ENCODE measurements at places on chromosomes 2 and 18.

- no peak for DNase-seq
Measured at GRCh38 chr2:109193807-109194619, 65.0 kb downstream of the SH3RF3 start.

- no peak for DNase-seq
Measured at GRCh38 chr2:128069769-128070168, 21.2 kb upstream of the UGGT1 start.

DNA sequence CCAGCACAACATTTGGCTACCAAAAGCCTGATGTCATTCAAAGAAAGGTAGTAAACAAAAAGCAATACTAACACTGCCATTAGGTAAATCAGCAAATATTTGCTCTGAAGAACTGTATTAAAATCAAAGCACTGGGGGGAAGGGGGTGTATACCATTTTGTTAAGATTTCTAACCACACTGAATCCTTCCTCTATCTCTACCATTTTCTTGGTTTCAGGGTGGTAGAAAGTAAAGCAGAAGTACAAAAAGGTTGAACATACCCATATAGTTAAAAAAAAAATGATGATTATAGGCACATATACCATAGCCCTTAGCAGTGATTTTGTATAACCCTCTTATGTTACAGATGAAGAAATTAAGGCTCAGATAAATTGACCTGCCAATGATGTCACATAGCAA is 437.6 kb downstream of the ZEB2 start:
- DNase-seq = no peak

DNA sequence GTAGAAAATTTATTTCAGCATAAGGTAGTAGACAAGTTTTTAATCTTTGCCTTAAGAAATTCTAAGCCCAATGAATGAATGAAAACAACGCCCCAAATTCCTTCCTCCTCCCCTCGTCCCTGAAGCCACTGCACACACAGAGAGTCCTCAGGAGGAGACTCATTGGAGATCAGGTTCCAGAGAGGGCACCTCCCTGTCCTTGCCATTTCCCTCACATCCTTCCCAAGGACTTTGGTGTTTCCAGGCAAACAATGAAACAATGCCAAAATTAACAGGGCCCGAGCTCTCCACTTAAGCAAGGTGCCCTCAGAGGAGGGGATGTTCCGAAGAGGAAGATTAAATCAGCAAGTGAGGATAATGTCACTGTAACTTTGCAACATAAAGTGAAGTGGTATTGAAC is 240.7 kb downstream of the DCDC2C start:
- DNase-seq = no peak

DNA sequence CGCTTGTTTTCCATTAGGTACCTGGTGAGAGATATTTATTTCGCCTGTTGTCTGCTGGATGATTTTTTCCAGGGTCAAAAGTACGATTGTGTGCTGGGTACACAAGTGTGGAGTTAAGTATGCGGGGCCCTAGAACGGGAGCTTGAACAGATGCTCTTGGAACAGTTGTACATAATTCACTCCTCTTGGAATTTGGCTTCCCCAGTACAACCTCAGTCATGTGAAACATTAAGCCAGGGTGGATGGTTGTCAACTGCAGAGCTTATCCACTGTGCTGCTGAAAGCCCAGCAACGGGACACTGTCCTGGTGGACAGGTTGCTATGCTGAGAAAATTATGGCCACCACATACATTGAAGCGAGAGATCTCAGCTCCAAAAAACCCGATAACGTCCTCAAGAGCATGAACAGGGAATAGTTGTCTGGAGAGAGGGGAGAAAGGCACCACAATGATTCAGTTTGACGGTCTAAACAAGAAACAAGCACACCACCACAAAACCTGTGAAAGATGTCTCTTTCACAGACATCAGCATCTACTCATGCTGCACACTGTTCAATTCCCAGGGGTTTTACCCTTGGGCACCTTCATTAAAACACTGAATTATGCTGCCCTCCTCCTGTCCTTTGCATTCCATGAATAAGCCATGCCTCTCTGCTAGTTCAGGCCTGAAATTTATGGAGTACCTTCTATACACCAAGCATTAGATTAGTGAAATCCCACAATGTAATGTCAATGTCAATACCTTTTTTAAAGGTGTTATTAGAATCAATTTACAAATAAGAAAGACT is 176.8 kb upstream of the TRIB2 start:
- no peak for DNase-seq

- no peak for DNase-seq
Measured at GRCh38 chr2:109217362-109218086, 88.5 kb downstream of the SH3RF3 start.

GRCh38 chr2:47152803-47153202 is 2.3 kb downstream of the STPG4 start:
- DNase-seq = no peak

DNA sequence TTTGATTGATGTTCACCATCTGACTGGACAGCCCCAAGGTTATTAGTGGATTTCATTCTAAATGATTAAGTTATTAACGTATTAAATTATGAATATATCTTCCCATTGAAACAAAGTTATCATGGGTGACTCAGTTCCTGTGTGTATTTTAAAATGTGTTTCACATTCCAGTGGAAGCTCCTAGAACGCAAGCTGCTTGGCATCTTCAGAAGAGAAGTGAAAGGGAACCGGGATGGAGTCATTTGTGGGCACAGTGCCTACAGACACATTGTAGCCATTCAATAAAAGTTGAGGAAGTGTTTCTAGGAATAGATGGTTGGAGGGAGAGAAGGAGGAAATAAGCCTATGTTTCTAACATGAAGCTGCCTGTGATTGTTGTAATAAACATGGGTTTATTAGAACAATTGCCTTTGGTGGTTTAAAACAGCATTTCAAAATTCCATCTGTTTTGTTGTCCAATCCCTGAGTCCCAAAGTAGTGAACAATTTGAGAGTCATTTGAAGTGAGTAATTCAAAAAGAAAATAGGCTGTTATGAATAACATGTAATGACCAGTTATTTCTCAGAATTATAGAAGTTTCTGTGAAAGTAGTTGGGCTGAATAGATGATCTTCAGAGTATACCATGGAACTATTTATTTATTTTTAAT is 143.5 kb downstream of the PKP4 start:
- no peak for DNase-seq

- no peak for DNase-seq
Measured at GRCh38 chr18:23573626-23574431, 12.5 kb downstream of the NPC1 start.

DNA sequence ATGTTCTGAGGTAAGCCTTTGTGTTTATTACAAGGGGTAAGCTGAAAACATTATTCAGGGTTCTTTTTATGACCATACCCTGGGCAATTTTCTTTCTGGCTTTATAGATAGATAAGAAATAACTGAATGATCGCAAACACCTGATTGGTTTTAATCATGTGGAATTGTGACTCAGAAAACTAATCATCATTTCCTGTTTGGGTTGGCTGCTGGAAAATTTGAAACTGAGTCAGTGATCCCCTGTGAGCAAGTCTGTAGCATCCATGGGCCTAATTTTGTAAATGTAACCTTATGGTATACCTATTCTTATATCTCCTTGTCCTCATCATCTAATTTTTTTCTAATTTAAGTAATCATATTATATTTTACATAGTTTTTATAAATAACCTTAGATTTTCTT is 34.3 kb downstream of the CCDC68 start:
- DNase-seq = no peak

- peak; percentile 5 for DNase-seq
Measured at GRCh38 chr2:131125195-131125757, 20.1 kb downstream of the PLEKHB2 start.

DNA sequence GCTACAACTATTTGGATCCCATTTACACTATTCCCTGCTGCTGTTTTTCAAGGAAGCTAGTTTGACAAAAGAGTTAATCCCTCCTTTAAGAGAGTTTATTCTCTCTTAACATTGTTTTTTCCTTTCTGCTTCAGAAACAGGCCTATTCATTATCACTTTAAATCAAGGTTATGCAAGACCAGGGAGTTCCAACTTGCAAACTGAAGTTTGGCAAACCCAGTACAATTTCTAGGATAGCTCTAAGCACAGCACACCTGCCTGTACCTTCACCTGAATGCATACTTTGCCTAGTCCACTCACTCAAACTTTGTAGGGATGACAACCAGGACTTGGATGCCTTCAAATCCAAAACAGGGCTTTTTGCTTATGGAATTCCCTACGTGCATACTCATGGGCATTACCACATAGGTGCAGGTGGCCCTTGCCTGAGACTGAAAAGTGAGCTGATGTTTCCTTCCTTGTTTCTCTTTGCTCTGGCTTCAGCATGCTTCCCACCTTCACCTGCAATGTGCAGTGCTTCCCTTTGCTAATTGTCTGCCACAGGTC is 193.8 kb upstream of the MMADHC start:
- no peak for DNase-seq

GRCh38 chr18:3998698-3999333 is 456.3 kb downstream of the DLGAP1 start:
- peak; percentile 2 for DNase-seq

GRCh38 chr2:146873646-146874259 is 971.1 kb upstream of the ACVR2A start:
- DNase-seq = no peak

GRCh38 chr2:74290466-74291217 is 52.6 kb downstream of the SLC4A5 start:
- no peak for DNase-seq

GRCh38 chr2:195563857-195564512 is 93.0 kb upstream of the SLC39A10 start:
- no peak for DNase-seq

- DNase-seq = no peak
Measured at GRCh38 chr2:36973320-36973719, 7.0 kb upstream of the STRN start.

Measured in NCI-H1092 (cell line).